SIG-M5 (cell line): ENCODE measurements at places on chromosomes 7 and 10.

- no peak for DNase-seq
Measured at GRCh38 chr10:20885678-20886077, 11.4 kb downstream of the NEBL start.

GRCh38 chr7:84274029-84274638 lies 79.5 kb upstream of the SEMA3A start:
- DNase-seq = no peak

- DNase-seq = no peak
Measured at GRCh38 chr10:18968159-18968558, 80.4 kb upstream of the MALRD1 start.

GRCh38 chr10:71402005-71402404 lies 5.3 kb downstream of the CDH23 start:
- DNase-seq = no peak

DNA sequence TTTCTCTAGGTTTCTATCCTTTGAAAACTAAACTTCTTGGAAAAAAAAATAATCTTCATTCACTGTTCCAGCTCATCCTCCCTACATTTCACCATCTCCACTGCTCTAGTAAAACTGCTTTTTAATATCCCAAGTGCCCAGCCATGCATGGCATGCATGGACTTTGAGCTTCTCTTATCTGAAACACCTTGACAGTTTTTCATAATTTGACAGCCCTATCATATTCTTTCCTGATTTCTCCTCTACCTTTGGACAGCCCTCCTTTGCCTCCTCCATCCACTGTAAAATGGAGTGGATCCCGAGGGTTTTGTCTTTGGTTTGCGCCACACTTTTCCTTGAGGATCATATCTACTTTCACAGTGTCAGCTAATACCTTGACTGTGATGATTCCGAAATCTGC lies 212.8 kb downstream of the ANK3 start:
- DNase-seq = no peak

DNA sequence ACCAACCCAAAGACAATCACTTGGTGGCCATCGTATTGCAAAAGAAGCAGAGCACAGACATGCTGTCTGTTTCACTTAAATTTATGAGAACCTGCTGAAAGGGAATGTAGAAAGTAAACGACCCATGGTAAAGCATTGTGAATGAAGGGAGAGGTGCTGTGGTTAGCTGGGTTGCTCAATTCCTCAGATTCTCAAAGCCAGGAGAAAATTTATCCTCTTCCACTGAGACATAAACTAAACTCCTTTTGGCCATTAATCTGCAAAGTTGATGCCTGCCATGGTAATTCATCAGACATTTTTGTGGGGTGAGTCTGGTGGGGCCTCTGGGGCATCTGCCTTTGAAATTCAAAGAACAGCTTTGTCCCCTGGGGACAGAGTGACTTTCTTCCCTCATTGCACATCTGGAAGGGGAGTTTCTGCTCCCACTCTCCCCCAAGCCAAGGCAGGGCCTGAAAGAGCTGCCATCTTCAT lies 951.0 kb downstream of the LRMDA start:
- no peak for DNase-seq

- no peak for DNase-seq
Measured at GRCh38 chr10:11707624-11708350, 34.4 kb upstream of the ECHDC3 start.

- DNase-seq = no peak
Measured at GRCh38 chr10:96136810-96137209, 6.7 kb downstream of the ZNF518A start.

DNA sequence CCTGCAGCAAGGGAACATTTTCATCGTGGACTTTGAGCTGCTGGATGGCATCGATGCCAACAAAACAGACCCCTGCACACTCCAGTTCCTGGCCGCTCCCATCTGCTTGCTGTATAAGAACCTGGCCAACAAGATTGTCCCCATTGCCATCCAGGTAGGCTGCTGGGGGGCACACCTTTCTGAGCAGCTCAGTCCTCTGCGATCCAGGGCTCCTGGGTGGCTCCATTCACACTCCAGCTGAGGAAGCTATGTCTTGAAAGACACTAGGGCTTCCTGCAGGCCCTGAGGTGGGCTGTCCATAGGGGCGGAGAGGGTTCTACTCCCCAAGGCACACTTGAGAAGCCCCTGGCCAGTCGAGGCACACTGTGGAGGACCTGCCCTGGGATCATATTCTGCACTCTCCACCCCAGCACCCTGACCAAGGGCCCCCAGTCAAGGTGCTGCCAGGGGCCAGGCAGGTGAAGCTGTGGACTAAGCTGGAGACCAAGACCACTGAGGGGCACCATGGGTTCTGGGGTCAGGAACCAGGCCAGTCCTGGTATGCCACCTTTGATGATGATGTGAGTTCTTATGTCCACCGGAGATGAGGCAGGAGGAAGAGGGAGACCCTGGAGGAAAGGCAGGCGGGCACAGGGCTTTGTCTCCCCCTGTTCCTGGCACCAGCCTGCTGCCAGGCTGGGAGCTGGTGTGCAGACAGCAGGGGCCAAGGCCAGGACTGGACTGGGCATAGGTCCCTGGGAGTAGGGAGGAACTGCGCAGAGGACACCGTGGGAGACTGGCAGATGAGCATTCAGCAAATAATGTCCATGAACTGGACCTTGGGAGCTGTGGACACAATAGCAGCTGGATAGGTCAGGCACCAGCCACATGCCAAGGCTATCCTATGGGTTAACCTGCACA lies 54.8 kb downstream of the ALOX5 start:
- no peak for DNase-seq

GRCh38 chr7:142891490-142892082 lies 6.0 kb upstream of the TRPV6 start:
- no peak for DNase-seq

- no peak for DNase-seq
Measured at GRCh38 chr7:150401861-150402631, 22.9 kb downstream of the ZNF775 start.
